Hepatic stellate cell (primary cell): ENCODE measurements at places on chromosomes 11 and 22.

GRCh38 chr22:21876486-21877176, 9.2 kb upstream of the MAPK1 start:
- DNase-seq: peak; percentile 51

DNA sequence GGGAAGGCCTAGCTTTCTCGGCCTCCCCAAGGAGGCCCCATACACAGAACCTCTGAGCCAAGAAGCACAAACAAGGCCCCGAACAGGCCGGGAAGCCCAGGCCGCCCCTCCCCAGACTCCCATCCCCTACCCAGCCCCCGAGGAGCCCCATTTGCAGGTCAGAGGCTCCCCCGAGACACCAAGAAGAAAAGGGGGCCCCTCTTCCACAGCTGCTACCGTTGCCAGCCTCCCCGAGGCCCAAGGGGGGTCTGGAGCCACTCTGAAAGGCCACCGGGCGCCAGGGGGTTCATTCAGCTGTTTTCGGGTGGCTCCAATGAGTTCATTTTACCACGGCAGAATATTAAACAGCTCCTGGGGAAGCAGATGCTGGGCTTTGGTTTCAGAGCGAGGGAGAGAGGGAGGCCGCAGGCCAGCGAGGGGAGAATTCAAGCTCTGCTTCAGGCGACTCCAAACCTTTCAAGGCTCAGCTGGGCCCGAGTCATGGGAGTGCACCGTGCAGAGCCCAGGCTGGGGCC, 28.5 kb downstream of the MN1 start:
- DNase-seq: no peak

DNA sequence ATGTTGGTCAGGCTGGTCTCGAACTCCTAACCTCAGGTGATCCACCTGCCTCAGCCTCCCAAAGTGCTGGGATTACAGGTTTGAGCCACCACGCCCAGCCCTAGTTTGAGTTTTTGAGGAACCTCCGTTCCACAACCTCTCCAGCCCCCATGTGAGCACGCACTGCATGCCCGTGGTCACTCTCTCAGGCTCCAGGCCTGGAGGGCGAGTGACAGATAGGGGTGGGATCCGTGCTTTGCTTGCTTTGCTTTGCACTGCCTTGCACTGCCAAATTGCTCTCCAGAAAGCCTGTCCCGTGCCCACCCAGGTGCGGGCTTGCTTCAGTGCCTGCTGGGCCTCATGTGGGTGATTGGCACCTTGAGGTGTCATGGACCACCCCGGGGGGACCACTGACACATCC, 29.9 kb downstream of the FGF4 start:
- no peak for DNase-seq

DNA sequence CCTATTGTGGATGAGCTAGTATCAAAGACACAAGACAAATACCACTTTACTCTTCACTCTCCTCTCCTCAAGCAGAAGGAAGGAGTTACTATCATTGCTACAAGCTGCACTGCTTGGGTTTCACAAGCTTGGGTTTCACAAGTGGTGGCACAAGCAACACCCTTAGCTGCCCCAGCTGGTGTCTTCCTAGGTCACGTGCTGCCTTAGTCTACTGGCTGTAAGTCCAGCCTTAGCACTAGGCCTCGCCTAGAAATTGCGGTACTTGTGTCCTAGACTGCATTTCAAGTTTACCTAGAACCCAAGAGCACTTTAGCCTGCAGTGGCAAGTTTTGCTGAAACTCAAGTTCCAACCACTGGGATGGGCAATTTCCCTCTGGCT, 86.6 kb downstream of the EHF start:
- no peak for DNase-seq

DNA sequence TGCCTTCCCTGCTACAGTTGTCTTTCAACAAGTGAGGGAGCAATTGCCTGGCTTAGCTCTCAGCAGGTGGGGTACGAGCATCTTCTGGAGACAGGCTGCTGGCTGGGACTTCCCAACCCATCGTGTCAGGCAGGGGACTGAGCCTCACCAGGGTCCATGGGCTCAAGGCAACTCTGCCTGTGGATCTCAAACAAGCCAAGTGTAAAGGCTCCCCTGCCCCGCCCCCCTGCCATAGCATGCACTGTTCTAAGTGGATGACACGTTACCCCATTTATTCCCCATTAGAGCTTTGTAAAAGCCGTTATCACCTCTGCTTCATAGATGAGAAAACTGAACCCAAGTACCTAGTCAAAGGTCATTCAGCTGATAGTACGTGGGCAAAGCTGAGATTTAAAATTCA, 222.9 kb downstream of the NTM start:
- no peak for DNase-seq

- DNase-seq: no peak
Observed at GRCh38 chr11:6638429-6638828, 17.2 kb downstream of the DCHS1 start.
